Activated CD4-positive, alpha-beta T cell treated with anti-CD3 and anti-CD28 coated beads, Interleukin-2, Interleukin-4, amounts not matched to agents 100 ng/mL and 50 ng/mL, durations not matched to agents 16 hours and 8 hours (primary cell): ENCODE measurements at places on chromosomes 6 and 20.

DNA sequence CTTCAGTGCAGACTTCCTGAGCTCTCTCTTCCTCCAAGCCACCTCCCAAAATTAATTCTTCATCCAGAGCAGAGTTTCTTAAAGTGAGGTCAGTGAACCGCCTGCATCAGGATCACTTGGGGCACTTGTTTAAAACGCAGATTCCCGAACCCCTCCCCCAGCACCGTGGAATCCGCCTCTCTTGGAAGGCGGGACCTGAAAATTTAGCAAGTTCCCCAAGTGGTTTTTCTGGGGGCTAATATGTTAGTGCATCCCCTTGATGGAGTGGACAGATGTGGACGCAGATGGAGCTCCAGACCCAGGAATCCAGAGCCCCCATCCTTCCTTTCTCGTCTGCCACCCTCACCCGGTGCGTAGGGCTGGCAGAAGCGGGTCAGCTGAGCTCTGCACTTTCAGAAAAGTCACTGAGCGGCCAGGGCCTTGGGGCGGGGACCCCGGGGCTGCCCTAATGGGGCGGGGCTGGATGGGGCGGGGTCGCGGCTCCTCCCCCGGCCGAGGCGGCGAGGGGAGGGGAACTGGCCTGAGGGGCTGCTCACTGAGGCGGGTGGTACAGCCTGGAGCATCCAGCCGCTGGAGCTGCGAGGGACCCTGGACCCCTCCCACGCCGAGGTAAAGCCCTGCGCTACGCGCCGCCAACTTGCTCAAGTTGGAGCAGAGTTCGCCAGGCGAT lies at the start of the genes DEFB124 and REM1:
DEFB124 (minus strand) TSS at position 370 of the 670 bp plus-strand sequence. CDS start 2,114 bp downstream, outside the sequence.
REM1 (plus strand) TSS at position 531 of the 670 bp plus-strand sequence. CDS start 1,158 bp downstream, outside the sequence.
- DNase-seq, result no peak

DNA sequence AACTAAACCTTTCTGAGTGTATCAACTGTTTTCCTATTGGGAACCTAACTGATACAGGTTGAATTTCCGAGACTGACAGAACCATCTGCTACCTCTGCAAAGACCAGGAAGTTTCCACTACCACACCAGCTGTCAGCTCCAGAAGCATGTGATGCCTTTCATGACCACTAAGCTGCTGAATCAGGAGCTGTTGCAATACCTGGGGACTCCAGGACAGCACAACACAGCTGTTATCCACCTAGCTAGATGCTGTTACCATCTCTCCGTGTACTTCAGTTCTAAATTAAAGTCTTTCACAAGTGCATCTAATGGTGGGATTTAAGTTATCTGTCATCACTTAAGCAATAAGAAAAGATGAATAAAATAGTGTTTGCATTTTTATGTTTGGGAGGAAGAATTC lies 158.2 kb upstream of the IMPG1 start:
- DNase-seq, result no peak

- DNase-seq, result no peak
Measured at GRCh38 chr20:33423141-33423834, 20.3 kb downstream of the SNTA1 start.

- no peak for DNase-seq
Measured at GRCh38 chr6:155121699-155122098, 126.6 kb downstream of the TIAM2 start.

DNA sequence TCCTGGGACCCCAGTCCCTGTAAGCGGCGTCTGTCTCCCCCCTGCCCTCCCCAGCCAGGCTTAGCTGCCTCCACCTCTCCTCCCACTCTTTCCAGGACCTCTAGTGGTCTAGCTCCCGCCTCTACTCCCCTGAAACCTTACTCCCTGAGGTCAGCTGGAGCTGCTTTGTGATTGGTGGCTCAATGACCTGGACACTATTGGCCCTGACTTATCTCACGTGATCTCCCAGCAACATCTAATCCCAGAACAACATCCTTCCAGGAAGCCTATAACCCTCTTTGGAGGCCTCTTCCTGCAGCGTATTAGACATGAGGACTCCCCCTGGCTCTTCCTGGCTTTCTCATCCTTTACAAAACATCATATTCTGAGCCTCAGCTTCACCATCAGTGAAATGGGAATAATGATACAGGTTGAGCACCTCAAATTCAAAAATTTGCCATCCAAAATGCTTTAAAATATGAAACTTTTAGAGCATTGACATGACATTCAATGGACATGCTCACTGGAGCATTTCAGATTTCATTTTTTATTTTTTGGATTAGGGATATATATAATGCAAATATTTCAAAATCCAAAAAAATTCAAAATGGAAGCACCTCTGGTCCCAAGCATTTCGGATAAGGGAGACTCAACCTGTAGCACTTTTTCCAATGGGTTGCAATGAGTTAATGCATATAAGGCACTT lies 16.3 kb upstream of the SRC start:
- no peak for DNase-seq

GRCh38 chr20:19232997-19233794 lies 20.8 kb downstream of the SLC24A3 start:
- no peak for DNase-seq

- no peak for DNase-seq
Measured at GRCh38 chr6:12537389-12537788, 179.2 kb upstream of the PHACTR1 start.

- no peak for DNase-seq
Measured at GRCh38 chr6:21501815-21502214, 91.7 kb upstream of the SOX4 start.

DNA sequence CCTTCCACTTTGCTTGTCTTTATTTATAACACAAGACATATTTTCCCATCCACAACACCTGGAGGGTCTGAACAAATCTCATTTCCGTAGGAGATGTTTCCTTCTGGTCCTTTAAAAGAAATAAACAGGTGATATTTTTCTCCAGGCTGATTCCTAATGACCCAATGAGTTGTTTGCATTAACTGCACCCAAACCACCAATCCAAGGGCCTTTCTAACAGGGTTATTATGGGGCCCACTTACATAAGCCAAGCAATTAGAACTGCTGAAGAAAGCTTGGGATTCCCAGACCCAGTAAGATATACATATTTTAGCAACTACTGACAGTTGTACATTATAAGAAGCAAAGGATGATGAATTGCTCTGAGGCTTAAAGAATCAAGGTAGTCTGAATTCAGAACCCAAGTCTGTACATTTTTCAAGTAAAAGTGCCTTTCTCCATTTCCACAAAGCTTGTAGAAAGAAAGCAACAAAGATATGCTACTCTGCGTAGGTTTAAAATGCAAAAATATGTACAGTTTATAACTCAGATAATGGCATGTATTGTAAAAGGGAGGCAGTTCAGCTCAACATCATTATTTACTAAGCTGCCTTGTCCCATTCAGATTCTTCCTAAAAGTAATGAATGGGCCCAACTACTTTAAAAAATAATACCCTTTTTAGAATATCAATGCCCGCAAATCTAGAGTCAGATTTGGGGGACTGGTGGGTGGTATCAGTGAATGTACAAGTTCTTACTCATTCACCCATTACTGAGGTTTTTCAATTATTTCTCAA lies 120.0 kb downstream of the DST start:
- no peak for DNase-seq

- no peak for DNase-seq
Measured at GRCh38 chr6:128005009-128005408, 104.2 kb upstream of the THEMIS start.

- no peak for DNase-seq
Measured at GRCh38 chr6:101395345-101395744, 1.8 kb downstream of the GRIK2 start.

- DNase-seq, result no peak
Measured at GRCh38 chr20:50399917-50400704, 110.1 kb upstream of the PTPN1 start.

GRCh38 chr6:744666-745353 lies 51.9 kb upstream of the EXOC2 start:
- no peak for DNase-seq

- no peak for DNase-seq
Measured at GRCh38 chr6:112841553-112842329, 494.6 kb downstream of the RFPL4B start.

DNA sequence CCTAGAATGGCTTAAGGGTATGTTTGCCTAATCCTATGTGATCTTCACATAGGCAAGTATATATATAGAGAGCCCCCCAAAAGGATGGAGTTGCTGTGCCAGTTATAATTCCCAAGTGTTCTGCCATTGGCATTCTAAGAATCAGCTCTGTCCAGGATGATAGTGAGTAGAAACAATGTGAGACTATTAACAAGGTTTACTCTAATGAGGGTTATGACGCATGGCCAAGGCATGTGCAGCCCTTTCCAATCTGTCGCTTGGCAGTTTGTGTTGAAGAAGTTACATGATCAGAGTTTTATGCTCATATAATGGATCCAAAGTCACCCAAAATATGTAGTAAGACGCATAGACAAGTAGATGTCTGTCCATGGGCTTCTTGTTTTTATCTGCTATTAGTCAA lies 33.6 kb downstream of the VGLL2 start:
- DNase-seq, result no peak

GRCh38 chr6:29723666-29724588 lies 693 bp downstream of the HLA-F start:
- peak; percentile 66 for DNase-seq

DNA sequence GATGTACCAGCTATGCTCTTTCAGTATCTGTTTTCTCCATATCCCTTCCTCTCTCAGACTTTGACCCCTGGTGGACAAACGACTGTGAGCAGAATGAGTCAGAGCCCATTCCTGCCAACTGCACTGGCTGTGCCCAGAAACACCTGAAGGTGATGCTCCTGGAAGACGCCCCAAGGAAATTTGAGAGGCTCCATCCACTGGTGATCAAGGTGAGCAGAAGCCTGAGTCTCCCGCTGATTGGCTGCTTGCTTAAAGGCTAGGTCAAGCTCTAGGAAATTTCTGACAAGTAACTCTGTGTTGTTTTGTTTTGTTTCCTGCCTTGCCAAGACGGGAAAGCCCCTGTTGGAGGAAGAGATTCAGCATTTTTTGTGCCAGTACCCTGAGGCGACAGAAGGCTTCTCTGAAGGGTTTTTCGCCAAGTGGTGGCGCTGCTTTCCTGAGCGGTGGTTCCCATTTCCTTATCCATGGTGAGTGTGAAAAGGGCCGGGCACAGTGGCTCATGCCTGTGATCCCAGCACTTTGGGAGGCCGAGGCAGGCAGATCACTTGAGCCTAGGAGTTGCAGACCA lies 28.6 kb downstream of the C6orf89 start:
- DNase-seq, result peak; percentile 70

GRCh38 chr6:134525190-134525868 lies 207.4 kb upstream of the SGK1 start:
- no peak for DNase-seq

DNA sequence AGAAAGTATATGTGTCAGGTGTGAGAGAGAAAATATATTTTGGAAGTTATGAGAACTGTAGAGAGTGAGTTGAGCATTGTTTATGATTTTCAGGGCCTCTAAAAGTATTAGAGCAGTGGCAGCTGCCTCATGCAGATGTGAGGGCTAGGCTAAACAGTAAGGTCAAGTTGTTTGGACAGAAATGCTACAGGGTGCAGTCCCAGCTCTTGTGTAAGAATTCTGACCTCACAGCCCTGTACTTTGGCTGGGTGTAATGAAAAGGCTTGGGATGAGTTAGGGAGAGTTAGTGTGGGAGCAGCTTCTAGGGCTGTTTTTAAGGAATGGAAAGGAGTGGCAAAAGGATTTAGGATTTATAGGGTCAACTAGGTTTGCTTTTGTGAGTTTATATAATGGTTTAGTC lies 764.8 kb upstream of the ADGRB3 start:
- no peak for DNase-seq

- no peak for DNase-seq
Measured at GRCh38 chr6:37305841-37306425, 47.9 kb upstream of the RNF8 start.

- DNase-seq, result no peak
Measured at GRCh38 chr6:74510878-74511277, 695.0 kb downstream of the COL12A1 start.

DNA sequence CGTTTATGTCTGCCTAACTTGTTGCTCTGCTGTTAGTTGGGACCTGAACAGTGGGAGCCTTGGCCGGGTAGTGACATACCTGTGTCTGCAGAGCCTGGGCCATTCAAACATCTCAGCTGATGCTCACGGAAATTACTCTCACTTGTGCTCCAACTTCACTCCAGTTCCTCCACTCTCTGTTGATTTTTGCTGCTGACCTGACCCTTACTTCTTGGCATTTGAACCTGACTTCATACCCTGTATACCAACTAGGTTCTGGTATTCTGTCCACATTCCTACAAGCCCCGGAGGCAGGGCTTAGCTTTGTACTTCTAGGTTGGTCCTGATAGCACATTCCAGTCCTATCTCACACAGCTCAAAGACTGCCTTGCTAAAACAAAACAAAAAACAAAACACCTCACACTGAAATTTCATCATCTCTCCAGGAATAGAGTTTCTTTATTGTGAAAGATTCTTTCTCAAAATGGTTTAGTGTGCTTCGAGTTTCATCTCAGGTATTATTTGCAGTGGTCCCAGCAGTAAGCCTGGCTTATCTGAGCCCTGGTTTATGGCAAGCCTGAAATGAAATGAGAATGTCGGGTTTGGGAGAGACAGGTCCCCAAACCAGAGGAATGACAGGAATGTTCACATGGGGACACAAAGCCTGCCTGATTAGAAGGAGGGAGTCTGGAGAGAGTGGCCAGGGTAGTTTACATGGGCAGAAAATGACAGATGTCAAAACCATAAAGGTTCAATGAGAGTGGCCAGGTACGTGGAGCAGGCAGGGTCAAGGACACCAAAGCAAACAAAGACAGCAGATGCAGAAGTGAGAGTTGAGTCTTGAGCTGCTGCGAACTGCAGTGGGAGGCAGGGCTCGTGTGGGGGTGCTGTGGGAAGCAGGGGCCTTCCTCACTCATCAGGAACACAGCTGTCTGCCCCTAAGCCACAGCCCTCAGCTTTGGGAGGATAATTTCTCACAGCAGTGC lies 174.2 kb upstream of the HDAC2 start:
- DNase-seq, result no peak

- DNase-seq, result no peak
Measured at GRCh38 chr6:136225496-136225895, 24.6 kb downstream of the MTFR2 start.

DNA sequence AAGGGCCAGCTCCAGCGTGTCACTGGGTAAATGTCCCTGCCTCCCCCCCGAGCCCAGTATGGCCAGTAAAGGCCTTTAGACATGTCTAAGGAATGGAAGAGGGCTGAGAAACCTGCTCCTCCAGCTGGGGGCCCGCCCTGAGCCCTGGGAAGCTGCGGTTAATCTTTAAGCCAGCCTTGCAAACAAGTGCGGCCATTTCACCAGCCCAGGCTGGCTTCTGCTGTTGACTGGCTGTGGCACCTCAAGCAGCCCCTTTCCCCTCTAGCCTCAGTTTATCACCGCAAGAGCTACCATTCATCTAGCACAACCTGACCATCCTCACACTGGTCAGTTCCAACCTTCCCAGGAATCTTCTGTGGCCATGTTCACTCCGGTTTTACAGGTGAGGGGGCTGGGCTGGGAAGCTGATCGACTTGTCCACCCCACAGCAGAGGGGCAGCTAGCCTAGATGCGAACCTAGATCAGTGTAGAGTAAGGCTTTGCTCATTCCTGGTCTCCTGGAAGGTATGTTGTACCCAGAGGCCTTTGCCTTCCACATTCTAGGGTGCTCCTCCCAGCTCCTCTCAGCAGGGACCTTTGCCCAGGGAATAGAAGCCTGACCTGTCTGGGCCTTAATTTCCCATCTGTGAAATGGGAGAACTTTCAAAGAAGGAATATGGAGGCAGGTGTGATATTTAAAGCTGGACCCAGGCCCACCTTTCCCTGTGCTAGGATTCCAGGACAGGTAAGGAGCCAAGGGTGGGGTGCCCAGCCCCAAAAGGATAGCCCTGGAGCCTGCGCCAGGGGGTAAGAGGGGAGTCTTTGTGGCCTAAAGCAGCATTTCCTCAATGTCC lies 1.2 kb upstream of the SRC start:
- DNase-seq, result no peak

- no peak for DNase-seq
Measured at GRCh38 chr20:49700411-49701185, 13.1 kb downstream of the B4GALT5 start.

- DNase-seq, result no peak
Measured at GRCh38 chr20:22688485-22688884, 104.1 kb upstream of the FOXA2 start.

GRCh38 chr6:112560651-112561050 lies 213.5 kb downstream of the RFPL4B start:
- DNase-seq, result no peak
